ENCODE measurements at places on chromosomes 1 and 21.
A peak's percentile ranks its signal among the peaks of the same experiment; 100 is the strongest.

GRCh38 chr1:168221275-168221674 is 4.5 kb upstream of the SFT2D2 start:
- no peak for DNase-seq

DNA sequence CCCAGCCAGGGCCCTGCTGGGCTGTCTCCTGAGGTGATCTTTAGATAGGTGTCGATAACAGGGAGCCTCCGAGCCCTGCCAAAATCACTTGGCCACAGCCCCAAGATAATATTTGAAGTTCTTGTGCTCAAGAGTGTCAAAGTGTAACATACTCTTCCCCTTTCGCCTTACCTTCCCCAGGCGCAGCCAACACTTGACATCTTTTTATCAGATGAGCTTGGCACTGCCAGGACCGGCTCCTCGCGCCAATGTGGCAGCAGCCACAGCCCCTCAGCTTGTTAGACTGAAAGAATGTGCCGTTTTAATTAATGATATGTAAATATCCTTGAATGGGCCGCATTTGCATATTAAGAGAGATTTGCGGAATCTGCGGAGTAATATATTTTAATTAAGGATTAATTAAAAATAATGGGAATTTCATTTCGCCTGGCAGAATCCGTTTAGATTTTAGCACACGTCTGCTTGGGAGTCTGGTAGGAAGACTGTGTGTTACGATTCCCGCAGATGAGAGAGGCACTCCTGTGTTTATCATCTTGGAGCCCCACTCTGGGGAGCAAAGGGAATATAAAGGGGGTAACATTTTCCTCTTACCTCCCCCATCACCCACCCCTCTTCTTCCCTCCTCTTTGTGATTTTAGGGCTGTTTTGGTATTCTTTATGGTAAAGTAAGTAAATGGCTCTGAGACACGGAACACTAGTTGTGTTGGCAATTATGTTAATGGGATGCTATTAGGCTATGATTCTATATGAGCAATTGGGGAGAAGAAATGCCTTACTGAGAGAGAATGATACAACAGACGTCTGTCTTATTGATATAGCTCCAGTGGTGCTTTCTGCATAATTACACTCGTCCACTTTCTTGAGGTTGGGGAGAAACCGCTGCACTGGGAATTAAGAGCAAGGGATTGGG is 109.8 kb downstream of the PBX1 start:
- no peak for DNase-seq

DNA sequence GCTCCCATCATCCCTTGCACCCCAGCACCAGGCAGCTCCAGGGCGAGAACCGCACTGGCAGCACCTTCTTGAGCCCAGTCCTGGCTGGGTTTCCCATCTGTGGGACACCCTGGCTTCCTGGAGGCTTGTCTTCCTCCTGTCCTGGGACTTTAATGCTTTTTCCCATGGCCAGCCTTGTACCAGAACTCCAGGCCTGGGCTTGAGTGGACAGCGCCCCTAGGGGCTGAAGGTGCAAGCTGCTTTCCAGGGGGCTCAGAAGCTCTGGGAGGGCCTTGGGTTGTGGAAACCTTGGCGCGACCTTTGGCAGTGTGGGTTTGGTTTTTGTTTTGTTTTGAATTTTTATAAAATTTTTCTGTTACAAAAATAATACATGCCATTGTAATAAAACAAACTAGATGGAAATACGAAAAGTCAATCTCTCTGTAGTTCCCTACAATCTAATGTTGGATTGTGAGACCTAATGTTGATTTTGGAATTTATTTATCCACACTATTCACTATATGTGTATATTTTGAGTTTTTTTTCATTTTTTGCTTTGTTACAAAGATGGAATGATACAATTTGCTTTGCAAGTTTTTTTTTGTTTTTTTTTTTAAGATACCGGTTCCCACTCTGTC is 33.8 kb upstream of the RPL11 start:
- DNase-seq: peak; percentile 74

- no peak for DNase-seq
These were observed 397.3 kb downstream of the AGBL4 start for GRCh38 chr1:49626472-49626871.

- no peak for DNase-seq
These were observed 105.1 kb downstream of the PBX1 start for GRCh38 chr1:164664127-164664526.

DNA sequence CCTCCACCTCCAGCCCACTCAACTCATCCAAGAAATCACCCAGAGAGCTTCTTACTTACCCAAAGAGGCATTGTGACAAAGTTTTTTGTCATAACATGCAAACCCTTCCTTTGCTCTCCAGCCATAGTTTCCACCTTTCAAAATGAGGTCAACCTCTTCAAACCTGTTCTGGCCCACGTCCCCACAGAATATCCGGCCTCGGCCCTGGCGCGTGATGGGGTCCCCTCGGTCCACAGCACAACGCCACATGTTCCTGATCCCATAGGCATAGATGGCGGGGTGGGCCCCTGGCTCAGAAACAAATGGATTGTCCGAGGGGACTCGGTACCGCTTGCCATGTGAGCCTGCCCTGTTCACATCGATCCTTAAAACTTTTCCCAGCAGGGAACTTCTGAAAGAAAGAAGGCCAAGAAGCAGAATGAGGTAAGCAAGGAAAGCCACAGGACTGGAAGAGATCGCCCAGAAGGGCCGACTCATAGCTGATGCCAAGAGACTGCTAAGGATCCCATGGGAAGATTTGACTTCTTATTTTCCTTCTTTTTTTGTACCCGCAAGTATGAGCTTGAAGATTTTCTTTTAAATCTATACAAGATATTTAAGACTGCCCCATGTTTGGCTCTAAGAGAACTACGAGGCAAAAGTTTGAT is 7.8 kb downstream of the HHIPL2 start:
- no peak for DNase-seq

DNA sequence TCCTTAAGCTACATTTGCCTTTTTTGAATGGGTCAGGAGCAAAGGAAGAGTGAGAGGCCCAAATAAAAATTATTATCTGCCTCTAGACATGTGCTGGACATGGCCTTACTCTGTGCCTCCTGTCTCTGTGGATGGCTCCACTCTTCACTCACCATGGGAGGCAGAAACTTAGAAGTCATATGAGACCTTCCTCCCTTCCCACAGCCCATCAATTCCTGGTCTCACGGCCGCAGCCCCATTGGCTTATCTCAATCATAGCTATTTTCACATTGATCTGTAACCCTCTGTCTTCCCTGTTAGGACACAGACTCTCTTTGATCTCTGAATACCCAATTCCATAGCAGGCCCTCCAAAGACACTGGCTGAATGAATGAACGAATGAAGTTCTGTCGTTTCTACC is 14.2 kb upstream of the ADORA1 start:
- DNase-seq: no peak

DNA sequence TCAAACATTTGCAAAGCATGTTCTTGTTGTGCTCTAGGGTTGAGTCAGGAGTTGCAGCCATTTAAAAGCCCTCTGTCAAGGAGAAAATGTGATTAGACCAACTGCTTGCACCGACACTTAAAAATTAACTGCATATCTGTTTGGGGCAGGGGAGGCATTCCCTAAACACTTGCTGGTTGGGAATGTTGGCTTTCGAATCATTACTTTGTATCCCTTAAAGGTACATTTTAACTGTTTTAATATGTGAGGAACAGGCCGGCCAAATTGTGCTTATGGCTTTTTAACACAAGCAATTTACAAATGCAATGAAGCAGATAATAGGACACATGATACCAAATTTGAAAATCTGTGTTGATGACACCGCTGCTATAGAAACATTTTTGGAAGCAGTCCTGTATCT is 159.1 kb downstream of the LHX8 start:
- no peak for DNase-seq

GRCh38 chr1:231610388-231610787 is 16.2 kb upstream of the DISC1 start:
- no peak for DNase-seq

DNA sequence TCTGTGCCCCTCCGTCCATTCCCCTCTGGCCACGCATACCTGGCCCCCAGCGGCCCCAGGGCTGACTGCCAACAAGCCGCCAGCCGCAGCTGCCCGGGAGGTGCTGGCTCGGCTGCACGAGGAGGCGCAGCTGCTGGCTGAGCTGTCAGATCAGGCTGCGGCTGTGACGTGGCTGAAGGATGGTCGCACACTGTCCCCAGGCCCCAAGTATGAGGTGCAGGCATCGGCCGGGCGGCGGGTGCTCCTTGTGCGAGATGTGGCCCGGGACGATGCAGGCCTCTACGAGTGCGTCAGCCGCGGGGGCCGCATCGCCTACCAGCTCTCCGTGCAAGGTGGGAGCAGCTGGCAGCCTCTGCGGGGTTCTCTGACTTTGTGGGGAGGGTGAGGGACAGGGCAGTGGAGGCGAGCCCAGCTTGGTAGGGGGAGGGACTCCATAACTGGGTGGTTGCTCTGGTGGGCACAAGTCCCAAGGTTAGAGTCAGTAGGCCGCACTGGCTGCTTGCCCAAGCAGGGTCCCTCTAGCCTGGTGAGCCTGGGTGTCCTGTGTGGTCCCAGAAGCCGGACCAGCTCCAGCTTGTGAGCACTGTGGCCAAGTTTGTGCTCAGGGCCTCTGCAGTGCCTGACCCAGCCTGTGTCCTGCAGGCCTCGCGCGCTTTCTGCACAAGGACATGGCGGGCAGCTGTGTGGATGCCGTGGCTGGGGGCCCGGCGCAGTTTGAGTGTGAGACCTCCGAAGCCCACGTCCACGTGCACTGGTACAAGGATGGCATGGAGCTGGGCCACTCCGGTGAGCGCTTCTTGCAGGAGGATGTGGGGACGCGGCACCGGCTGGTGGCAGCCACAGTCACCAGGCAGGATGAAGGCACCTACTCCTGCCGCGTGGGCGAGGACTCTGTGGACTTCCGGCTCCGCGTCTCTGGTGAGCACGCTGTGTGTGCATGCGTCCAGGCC is 8.8 kb downstream of the OBSCN start:
- DNase-seq: no peak

- DNase-seq: no peak
These were observed 82.3 kb downstream of the GPR89B start for GRCh38 chr1:148010527-148010926.

- no peak for DNase-seq
These were observed 26.1 kb upstream of the ZNF496 start for GRCh38 chr1:247357781-247358211.

DNA sequence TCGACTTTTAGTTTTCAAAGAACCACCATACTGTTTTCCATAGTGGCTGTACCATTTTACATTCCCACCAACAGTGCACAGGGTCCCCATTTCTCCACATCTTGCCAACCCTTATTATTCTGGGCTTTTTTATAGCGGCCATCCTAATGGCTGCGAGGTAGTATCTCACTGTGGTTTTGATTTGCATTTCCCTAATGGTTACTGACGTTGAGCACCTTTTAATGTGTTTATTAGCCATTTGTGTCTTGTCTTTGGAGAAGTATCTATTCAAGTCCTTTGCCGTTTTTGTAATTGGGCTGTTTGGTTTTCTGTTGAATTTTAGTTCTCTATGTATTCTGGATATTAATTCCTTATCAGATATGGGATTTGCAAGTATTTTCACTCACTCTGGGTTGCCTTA is 22.3 kb upstream of the KCNAB2 start:
- DNase-seq: no peak

GRCh38 chr1:174584071-174584470 is 136.3 kb downstream of the GPR52 start:
- no peak for DNase-seq

GRCh38 chr1:214022810-214023425 is 35.1 kb downstream of the PROX1 start:
- no peak for DNase-seq

DNA sequence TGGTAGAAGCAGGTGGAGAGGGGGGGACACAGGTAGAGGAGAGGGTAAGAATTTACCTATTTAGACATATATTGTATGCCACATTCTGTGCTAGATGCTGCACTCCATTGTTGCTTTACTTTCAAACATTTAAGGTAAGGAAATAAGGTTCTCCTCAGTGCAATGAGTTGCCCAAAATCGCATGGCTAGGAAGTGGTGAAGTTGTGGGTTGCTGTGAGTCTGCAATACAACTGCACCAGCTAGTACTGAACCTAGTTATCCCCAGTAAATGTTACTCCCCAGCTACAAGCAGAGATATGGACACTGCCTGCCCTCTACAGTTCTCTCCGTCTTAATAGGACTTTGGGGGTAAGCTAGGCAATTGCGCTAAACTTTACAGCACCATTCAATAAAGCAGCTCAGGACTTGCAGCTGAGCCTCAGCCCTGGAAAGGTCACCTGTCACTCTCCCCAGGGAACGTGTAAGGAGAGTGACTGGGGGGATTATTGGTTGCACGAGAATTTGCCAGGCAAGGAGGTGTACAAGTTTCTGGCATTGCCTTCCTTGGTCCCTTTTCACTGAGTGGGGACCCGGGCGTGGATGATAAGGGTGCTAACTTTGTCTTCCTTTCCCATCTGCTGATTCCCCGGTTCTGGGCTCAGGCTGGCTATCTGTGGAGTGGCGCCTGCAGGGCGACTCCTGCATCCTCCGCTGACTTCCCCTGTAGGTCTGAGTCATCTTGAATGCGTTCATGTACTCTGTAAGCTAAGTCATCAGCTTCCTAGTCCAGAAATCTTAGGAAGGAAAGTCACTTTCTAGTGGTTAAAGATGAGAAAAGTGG is 71.3 kb upstream of the CNTN2 start:
- no peak for DNase-seq

- no peak for DNase-seq
These were observed 198.6 kb downstream of the PTPRC start for GRCh38 chr1:198837278-198838021.

DNA sequence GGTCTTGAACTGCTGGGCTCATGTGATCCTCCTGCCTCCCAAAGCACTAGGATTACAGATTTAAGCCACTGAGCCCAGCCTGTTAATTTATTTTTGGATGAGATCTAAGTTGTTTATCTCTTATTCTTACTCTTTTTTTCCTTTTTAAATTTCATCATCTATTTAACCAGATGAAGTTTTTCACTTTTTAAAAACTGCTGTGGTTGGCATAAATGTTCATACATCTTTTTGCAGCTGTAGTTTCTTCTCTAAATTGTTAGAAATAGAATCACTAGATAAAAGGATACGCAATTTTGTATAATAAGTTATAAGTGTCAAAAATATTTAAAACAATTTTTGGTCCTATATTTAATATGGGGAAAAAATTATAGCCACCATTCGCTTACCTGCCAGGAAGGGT is 80.3 kb upstream of the GPR88 start:
- DNase-seq: no peak
